WTC11 (cell line): ENCODE measurements at places on chromosomes 1 and 21.

GRCh38 chr1:40047276-40047675 lies 6.7 kb downstream of the CAP1 start:
- no peak for DNase-seq

GRCh38 chr1:219784660-219785381 lies 143.5 kb downstream of the SLC30A10 start:
- no peak for DNase-seq

GRCh38 chr1:3159996-3160395 lies 91.0 kb downstream of the PRDM16 start:
- no peak for DNase-seq

GRCh38 chr1:157090196-157090647 lies 9.4 kb downstream of the ETV3L start:
- DNase-seq: peak; percentile 96

DNA sequence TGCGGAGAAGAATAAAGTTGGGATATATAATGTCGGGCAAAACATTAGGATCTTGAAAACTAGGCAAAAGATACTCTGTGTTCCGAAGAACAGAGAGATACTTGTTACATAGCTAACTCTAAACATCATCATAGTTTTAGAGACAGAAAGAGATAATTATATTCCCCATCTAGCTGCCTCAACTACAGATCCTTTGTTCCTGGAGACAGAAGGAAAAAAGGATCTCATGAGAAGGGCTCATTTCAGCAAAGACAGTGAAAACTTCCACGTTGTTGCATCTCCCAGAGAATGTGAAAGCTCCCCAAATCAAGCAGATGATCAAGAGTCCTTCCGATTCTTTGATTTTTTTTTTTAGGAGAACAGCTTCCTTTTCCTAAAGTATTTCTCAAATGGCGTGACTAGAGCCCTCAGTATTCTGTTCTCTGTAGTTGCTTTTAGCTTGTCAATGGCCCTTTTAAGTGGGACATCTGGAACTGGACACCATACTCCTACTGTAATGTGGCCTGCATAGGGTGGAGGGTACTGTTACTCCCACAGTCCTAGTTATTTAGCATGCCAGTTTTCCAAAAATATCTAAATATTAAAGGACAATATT lies 1048.2 kb downstream of the TTLL7 start:
- no peak for DNase-seq

DNA sequence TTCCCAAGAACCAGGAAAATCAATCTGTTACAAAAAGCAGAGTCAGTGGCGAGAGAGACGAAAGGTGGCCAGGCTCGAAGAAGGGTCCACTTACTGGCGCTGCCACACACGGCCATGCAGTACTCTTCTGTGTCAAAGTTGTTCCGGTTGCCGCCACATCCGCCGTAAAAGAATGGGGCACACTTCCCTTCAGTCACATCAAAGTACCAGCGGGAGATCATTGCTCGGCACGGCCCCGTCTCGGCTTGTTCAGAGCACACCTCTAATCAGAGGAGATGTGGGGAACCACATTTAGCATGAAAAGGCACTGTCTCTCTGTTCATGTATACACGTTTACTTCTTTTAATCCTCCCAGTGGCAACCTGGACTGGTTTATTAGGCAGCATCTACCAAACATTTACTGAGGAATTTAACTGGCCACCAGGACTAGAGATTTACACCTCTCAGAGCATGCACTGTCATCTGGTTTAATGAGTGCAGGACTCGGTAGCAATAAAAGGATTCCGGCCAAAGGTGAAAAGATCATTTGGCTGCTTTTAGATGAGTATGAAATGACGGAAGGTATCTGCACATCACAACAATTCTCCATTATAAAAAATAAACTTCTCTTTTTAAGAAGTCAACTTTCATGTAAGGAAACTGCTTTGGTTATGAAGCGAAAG lies 170.5 kb downstream of the APP start:
- no peak for DNase-seq

GRCh38 chr1:193189442-193190095 lies 3.2 kb upstream of the B3GALT2 start:
- DNase-seq: no peak

GRCh38 chr1:208231881-208232661 lies 12.1 kb downstream of the PLXNA2 start:
- no peak for DNase-seq

GRCh38 chr1:44460107-44460882 lies 55.2 kb downstream of the RNF220 start:
- DNase-seq: no peak

GRCh38 chr1:5973771-5974170 lies 18.5 kb downstream of the NPHP4 start:
- peak; percentile 24 for DNase-seq

- DNase-seq: no peak
These were observed 33.1 kb downstream of the LPAR3 start for GRCh38 chr1:84859866-84860265.

GRCh38 chr1:23558140-23558871 lies 995 bp downstream of the ID3 start:
- DNase-seq: peak; percentile 52

GRCh38 chr1:5974631-5975030 lies 17.6 kb downstream of the NPHP4 start:
- peak; percentile 9 for DNase-seq

- no peak for DNase-seq
These were observed 35.7 kb downstream of the NRIP1 start for GRCh38 chr21:15029077-15029476.

DNA sequence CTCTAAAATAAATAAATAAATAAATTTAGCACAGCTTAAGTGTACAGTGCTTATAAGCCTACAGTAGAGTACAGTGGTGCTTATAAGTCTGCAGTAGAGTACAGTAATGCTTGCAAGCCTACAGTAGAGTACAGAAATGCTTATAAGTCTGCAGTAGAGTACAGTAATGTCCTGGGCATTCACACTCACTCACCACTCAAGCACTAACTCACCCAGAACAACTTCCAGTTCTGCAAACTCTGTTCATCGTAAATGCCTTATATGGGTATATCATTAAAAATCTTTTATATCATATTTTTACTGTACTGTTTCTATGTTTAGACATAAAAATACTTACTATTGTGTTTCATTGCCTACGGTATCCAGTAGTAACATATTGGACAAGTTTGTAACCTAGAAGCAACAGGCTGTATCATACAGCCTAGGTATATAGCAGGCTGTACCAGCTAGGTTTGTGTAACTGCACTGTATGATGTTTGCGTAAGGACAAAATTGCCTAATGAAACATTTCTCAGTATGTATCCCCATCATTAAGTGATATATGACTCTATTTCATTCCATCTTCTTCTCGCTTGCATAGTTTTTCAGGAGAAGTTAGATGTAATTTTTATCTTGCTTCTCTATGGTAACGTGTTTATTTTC lies 14.0 kb upstream of the S100B start:
- DNase-seq: no peak

- DNase-seq: no peak
These were observed 186.6 kb downstream of the KAZN start for GRCh38 chr1:14784790-14785773.

GRCh38 chr1:204087893-204088528 lies 15.1 kb downstream of the SOX13 start:
- no peak for DNase-seq

- peak; percentile 73 for DNase-seq
These were observed 296.6 kb downstream of the OMA1 start for GRCh38 chr1:58249737-58250586.

GRCh38 chr1:54945393-54945936 lies 35.0 kb upstream of the TMEM61 start:
- DNase-seq: no peak

DNA sequence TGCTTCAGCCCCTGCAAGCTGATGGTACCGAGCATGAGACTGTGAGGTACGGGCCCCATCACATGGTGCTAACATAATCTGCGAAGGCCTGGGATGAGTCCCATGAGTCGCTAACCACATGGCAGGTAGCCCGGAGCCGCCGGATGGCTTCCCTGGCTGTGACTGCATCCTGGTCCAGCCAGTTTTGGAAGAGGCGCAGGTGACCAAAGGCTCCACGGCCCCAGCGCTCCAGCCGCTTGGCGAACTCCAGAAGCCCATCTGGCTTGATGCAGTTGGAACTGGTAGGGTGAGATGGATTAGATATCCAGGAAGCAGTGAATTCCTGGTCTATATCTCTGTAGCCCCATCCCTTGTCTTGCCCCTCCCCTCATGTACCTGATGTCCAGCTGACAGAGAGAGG lies 24.6 kb downstream of the LRRC41 start:
- DNase-seq: no peak

GRCh38 chr1:18352636-18353265 lies 128.0 kb upstream of the KLHDC7A start:
- no peak for DNase-seq

- no peak for DNase-seq
These were observed 440.1 kb upstream of the PTBP2 start for GRCh38 chr1:96281491-96281890.

DNA sequence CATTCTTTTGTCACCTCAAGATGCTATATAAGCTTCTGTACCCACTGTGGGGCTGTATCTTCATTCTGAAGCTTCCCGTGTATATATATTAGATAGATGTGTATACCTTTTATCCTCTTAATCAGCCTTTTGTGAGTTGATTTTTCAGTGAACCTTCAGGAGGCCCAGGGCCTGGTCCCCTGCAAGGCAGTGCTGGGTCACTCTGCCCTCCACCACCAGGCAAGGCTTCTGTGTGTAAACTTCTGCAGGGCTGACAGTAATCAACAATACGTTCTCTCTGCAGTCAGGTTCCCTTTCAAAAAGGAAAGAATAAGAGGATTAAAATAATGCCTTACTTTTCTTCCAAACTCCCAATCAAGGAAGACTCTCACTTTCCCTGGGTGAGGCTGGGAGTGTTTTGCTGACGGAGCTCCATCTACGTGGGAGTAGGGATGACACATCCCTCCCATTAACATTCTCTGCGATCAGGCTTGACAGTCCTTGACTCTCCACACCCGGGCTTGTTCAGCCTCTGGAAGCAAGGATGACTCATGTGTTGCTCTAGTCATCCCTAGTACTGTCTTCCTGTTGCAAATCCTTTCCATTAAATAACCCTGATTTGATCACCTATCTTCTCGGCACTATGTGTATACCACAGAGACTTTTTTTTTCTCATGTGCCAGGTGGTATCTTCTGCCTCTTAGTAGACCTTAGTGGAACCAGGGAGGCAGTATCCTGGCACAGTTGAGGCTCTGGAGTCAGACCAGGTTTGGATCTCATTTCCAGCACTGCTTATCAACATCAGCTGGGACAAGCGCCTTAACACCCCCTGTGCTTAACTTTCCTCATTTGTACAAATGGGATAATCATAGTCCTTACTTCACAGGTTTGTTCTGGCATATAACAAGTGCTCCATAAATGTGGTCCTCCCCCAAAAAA lies 70.3 kb upstream of the KCNK1 start:
- DNase-seq: no peak

DNA sequence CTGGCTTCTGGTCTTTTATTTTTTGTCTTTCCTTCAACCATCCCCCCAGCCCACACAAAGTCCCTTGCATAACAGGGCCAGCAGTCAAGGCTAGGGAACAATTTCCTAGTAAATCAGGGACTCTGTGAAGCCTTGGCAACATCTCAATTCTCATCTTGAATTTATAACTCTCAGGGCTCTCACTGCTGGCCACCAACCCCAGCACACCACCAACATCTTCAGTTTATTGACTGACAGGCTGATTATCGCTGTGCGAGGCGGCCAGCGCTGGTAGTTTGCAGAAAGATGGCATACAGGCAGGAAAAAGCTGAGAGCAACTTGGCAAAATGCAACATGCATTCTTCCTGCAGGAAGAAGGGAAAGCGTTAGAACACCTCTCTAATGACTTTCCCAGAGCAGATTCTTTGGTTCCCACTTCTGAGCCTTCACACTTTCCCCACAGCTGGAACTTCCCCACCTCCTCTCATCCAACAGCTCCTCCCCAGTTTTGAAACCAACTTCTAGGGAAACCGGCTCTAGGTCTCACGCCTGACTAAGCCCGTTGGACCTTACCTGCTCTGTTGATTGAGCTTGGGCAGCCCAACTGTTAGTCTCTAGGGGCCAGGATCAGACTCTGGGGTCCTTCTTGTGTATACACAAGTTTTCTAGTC lies 26.3 kb upstream of the CSF1 start:
- no peak for DNase-seq

DNA sequence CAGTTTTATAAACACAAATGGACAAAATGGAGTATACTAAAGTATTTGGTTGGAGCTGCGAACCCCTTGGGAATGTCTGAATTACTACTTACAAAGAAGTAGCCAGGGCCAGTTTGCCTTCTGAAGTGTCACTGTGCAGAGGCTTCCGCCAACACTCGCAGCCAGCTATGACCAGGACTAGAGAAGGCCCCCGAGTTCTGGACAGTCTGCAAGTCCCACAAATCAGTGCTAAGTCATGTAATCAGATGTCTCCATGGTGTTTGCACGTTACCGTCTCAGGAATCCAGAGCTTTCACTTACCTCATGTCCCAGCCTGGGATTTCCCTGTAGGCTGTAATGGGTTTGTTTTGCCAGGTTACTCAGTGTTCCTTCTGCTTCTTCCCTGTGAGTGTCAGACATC lies 106.6 kb upstream of the SPAG17 start:
- DNase-seq: no peak

- DNase-seq: no peak
These were observed 76.0 kb downstream of the DTL start for GRCh38 chr1:212111536-212111935.
